ENCODE measurements at places on chromosomes 13 and 19.

DNA sequence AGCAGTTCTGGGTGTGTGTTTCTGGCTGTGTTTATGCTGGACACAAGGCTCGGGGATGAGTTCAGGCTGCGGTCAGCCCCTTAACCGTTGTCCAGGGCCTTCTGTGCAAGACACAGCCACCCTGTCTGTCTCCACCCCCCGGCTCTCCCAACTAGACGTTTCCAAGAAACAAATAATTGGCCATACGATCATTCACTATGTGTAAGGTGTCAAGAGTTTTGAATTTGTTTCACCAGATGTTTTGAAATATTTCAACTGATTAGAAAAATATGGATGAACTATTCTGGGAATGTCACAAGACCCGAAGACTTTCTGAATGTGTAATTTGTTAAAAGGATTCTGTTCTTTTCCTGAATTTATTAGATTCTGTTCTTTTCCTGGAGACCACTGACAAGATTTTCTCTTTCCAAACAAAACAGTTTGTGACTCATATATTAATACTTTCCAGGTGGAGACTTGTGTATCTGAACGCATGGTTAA, 318.2 kb downstream of the MYO16 start:
- no peak for DNase-seq

- DNase-seq = no peak
Measured at GRCh38 chr19:2309734-2310362, 1.9 kb upstream of the LINGO3 start.

DNA sequence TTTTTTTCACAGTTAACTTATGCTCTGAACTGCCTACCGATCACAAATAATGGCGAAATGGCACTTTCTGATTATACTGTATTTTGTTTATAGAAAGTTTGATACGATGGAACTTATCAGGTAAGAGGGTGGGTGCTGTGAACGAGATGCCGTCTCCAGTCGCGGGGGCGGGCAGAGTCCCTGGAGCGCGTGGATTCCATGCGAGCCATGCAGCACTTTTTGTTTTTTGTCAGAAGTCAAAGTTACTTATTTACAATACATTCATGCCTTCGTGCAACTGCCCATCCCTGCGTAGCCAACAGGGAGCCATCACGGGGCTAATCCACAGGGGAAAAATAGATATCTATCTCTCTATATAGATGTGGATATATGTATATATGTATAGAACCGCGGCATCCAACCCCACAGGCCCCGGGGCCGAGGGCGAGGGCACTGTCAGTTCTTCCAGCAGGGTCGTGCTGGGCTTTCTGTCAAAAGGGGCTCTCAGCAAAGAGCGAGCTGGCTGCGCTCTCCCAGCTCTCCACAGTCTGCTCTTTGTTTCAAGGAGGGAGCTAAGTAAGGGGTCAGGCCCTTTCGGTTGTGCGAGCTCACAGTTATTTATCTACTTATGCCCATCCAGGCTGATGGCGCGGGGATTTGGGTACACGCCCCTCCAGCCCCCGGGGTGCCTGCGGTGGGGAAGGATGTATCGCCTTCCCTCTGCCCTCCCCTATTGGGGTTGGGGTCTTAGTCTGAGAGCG, 3.4 kb downstream of the SLITRK1 start:
- no peak for DNase-seq

DNA sequence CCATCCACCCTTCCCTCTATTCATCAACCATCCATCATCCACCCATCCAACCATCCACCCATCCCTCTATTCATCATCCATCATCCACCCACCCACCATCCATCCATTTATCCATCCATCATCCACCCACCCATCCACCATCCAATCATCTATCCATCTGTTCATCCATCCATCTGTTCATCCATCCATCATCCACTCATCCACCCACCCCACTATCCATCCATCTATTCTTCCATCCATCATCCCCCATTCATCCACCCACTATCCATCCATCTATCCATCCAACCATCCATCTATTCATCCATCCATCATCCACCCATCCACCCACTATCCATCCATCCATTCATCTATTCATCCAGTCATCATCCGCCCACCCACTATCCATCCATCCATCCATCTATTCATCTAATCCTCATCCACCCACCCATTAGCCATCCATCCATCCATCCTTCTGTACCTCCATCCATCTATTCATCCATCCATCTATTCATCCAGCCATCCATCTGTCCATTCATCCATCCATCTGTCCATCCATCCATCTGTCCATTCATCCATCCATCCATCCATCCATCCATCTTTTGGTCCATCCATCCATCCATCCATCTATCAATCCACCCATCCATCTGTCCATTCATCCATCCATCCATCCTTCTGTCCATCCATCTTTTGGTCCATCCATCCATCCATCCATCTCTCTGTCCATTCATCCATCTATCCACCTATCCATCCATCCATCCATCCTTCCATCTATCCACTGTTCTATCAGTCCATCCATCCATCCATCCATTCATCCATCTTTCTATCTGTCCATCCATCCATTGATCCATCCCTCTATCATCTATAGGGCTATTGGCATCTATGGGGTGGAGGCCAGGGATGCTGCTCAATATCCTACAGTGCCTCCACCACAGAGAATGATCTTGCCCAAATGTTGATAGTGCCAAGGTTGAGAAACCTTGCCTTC, 47.5 kb downstream of the CPAMD8 start:
- DNase-seq = no peak

DNA sequence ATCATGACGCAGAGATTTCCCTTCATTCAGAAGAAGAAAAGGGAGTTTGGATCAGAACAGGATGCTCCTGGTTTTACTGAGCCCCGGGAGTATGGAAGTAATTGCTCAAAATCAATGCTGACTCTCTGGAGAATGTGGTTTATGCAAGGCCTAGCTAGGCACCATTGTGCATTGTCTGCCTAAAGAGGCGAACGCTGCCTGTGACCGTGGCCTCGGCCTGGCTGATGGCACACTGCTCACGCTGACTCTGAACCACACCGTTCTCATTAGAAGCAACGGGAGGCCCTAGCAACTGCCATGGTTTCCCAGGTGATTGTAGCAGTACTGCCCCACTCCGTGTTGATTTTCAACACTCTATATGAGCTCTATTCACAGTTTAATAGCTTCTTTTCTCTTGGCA, 41.7 kb upstream of the UBL3 start:
- DNase-seq = no peak

- DNase-seq = peak; percentile 44
Measured at GRCh38 chr19:41998246-41999020, 4.4 kb upstream of the ATP1A3 start.

- peak; percentile 58 for DNase-seq
Measured at GRCh38 chr19:4380254-4380727, 20.1 kb downstream of the SH3GL1 start.

DNA sequence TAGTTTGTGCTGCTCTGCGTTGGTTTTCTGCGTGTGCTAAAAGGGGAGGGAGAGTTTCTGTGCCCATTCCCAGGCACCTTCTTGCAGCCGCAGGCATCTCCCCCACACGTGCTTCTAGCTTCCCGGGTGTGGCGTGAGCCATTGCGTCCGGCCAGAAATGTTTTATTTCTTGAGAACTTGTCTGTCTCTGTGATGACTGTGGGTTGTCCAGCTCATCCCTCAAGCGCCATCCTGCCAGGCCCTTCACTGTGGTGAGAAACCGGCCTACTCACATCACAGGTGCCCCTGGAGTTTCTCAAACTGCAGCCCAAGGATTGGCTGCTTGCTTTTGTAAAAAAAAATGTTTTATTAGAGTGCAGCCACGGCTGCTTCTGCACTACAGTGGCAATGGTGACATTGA, 24.2 kb downstream of the EPN1 start:
- DNase-seq = no peak

DNA sequence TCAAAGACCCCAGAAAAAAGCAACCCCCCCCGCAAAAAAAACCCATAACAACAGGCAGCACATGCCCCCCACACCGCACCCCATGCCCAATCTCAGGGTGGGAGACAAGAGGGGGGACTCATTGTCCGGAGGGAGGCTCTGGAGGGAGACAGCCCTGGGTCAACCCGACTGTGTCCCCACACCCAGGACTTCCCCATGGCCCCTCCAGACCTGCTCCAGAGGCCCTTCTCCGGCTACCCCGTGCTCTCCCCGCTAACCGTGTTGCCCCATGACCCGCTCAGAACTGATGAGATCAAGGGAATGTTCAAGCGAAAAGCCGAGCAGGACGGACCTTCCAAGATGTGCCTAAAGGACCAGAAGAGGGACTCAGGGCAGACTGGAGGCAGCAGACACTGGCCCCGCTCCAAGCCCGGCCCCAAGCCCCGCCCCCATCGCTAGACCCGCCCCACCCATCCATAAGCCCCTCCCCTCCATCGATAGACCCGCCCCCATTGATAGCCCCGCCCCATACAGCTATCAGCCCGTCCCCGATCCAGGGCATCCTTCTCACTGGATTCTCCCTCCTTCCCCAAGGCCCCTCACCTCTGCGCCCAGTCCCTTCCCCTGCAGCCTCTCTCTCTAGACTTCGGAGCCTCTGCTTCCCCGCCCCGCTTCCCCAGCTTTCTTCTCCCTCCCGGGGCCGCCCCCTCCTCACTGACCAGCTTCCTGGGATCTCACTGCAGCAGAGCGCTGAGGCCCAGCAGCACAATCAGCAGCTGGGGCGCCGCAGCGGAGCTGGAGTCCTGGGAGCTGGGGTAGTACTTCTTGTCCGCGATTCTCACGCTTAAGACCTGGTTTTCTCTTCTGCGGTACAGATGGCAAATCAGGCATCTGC, 2.2 kb downstream of the BST2 start:
- DNase-seq = no peak

DNA sequence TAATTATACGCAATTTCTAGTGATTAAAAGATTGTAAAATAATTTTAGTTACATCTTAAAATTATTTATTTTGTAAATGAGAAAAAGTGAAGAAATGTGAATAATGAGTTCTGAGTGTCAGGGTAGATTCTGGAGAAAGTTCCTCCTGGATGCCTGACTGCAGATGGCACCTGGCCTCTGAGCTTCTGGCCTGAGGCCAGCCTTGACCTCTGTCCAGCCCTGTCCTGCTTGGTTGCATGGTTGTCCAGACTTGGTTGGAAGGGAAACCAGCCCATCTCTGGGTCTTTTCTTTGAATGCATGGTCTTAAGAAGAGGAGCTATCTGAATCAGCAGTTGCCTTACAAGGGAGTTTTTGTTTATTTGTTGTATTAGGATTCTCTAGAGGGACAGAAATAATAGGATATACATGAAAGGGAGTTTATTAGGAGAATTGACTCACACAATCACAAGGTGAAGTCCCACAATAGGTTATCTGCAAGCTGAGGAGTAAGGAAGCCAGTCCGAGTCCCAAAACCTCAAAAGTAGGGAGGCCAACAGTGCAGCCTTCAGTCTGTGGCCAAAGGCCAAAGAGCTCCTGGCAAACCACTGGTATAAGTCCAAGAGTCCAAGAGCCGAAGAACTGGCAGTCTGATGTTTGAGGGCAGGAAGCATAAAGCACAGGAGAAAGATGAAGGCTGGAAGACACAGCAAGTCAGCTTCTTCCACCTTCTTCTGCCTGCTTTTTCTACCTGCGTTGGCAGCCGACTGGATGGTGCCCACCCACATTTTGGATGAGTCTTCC, 385.8 kb downstream of the ZNF536 start:
- DNase-seq = no peak

DNA sequence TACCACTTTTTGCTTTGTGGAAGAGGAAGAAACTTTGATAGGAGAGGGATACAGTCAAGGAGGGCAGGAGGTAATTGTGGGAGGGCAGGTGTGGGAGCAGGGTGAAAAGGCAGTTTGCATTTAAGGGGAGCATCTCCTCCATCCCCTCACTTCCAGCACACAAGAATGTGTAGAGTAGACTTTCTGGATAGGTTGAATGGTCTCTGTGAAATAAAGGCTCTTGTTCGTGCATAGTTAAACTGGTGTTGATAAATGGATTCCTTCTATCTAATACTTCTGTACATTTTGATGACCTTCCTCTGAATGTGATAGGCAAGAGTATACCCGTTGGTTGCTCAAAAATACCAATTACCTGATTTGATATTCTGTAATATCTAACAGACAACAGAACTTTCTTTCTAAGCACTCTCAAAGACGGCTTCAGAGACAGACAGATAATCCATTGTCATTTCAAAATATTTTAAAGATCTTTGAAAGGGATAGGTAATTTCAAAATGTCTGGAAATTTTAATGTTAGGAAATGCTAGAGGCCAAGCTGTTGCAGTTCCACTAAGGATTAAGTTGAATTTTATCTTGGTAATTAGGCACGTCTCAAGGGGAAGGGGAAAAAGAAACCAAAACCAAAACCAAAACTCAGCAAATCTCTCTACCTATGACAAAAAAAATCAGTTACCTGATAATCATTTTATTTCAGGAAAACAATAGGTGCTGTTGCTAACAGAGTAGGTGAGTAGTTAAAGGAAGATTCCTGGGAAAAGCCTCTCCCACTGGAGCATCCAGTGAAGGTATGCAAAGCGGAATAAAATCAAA, 302.6 kb downstream of the COG6 start:
- peak; percentile 53 for DNase-seq
